Activated naive CD4-positive, alpha-beta T cell treated with Interleukin-2 at 50 U/mL for 16 hours (primary cell): ENCODE measurements at places on chromosomes 16 and 17.

DNA sequence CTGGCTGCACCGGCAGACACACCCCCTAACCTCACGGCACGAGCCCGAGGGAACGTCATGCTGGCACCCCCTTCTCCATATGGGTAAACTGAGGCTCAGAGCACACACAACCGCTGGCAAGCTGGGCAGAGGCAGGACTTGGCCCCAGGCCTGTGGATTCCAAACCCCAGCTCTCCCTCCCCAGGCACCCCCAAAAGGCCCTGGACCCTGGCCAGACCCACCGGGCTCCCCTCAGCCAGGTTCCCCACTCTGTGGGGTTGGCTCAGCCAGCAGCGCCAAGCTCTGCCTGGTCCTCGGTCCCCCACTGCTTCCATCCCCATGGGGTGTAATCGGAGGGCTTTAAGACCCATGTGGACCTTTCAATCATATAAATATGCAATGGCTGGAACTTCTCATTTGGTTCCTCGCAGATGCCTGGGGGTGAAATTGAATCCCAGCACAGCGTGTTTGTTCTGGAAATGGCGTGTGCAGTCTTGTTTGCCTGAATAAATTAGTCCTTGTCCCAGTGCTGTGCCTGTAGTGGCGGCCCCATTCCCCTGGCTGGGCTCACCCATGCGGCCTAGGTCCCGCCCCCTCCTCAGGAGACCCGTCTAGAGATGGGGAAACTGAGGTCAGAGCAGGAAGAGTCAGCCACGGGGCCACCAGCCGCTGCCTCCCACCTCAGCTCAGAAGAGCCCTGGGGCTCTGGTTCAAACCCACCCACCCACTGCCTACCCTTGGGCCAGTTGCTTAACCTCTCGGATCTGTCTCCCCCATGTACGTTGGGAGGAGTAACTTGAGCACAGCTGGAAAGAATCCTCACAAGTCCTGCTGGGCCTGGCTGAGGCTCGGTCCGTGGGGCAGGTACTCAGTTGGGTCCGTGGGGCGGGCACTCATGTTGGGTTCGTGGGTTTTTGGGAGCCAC, 57.3 kb downstream of the ZFPM1 start:
- DNase-seq: no peak

GRCh38 chr16:78381060-78381459, 281.6 kb downstream of the WWOX start:
- no peak for DNase-seq

GRCh38 chr17:8021565-8022359, 17.1 kb upstream of the ALOX15B start:
- DNase-seq: no peak

GRCh38 chr16:54246454-54246821, 40.1 kb downstream of the IRX3 start:
- DNase-seq: no peak

DNA sequence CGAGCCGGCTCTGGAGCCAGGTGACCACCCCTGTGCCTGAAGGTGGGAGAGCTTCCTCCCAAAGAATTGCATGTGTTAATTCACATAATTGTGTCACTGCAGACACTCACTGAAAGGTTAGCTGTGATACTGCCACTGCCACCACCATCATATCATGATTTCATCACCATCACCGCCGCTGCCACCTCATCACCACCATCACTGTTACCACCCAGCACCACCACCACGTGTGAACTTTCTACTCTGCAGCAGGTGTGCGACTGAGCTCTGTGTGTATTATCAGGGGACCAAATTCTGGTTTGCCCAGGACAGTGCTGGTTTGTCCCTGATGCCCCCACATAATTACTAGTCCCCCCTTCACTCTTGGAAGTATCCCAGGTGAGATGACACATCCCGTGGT, 15.2 kb downstream of the BCAR1 start:
- peak; percentile 25 for DNase-seq

DNA sequence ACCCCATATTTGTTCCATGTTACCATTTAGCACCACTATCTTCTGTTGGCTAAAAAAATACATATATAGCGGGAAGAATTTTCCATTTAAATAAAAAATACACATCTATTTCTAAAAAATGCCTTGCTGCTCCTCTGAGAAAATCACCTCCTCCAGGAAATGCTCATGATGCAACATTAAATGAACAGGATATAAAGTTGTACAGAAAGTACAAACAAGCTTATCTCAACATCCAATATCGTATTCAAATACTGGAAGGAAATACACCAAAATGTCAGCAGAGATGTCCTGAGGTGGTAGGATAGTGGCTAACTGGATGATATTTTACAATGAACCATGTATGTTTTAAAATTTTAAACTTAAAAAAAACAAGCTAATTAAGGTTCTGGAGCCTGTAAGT, 21.3 kb downstream of the GNA13 start:
- DNase-seq: no peak

- no peak for DNase-seq
These were observed 823 bp upstream of the CD2BP2 start for GRCh38 chr16:30355954-30356308.

DNA sequence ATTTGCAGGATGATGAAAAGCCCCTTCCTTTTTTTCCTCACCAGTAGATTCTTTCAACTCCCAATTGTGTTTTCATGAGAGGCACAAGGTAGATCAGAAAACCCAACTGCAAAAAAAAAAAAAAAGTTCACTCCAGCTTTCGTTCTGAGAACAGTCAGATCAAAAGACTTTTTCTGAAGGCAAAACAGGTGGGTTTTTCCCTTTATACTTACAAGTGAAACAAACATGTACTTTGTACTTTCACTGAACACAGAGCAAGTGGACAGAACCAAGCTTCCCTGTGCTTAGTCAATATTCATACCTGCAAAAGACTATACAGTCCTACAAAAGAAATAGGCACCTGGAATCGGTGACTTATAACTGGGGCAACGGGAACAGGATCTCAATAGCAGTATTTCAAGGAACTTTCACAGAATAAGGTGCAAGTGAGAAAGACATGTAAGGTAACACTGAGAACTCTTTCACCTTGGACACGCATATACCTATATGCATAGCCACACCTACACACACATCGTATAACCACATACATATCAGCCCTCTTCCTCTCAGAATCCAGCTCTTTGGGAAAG, 54.1 kb downstream of the TOX3 start:
- DNase-seq: no peak

DNA sequence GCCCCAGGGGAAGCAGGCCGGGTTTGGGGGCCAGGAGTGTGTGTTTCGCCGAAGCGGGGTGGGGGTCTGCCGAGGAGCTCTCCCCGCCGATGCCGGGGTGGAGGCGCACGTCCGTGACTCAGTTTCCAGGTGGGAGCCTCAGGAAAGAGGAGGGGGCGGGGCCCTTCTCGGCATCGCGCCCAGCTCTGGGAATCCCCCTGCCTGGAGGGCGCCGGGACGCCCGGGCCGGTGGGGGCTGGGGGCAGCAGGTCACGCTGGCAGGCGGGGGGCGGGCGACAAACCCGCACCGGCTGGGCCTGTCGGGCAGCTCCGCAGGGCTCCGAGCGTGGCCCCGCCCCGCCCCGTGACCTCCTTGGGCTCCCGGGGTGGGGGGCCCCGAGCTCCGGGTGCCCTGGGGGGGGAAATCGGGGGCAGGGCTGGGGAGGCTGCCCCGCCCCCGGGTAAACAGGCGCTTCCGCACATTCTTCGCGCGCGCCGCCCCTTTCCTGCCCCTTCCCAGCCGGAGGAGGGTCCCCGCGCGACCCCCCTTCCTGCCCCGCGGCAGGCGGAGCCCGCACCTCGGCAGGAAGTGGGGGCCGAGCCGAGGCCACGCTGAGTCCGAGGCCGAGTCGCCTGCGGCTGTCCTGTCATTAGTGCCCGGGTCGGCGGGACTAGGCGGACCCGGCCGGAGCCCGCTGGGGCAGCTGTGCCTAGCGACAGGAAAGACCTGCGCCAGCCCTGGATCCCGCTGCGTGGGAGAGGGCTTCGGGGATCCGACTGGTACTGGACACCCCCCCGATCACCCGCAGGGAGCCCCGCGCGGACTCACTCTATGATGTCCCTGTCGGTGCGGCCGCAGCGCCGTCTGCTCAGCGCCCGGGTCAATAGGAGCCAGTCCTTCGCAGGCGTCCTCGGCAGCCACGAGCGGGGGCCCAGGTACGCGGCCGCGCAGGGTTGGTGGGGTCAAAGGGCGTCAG, 9.3 kb downstream of the RIPOR1 start:
- peak; percentile 66 for DNase-seq

GRCh38 chr16:86555704-86556075, 655 bp upstream of the MTHFSD start:
- no peak for DNase-seq

GRCh38 chr17:82000803-82001570, 21.7 kb downstream of the CENPX start:
- DNase-seq: no peak

GRCh38 chr17:71409137-71409536, 711.7 kb upstream of the SOX9 start:
- no peak for DNase-seq

GRCh38 chr17:77756846-77757560, 201.5 kb upstream of the TNRC6C start:
- no peak for DNase-seq

- DNase-seq: no peak
These were observed 3.1 kb downstream of the SLC43A2 start for GRCh38 chr17:1625581-1625980.

- no peak for DNase-seq
These were observed 645.3 kb downstream of the MAF start for GRCh38 chr16:78955206-78955605.

- DNase-seq: no peak
These were observed 33.8 kb upstream of the NF1 start for GRCh38 chr17:31060791-31061550.

DNA sequence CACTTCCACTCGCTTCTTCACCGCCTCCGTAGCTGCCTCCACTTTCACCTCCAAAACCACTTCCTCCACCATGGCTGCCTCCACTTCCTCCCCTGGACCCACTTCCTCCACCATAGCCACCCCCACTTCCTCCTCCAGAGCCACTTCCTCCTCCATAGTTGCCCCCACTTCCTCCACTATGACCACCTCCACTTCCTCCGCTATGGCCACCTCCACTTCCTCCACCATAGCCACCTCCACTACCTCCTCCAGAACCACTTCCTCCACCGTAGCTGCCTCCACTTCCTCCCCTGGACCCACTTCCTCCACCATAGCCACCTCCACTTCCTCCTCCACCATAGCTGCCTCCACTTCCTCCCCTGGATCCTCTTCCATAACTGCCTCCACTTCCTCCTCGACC, 4.5 kb downstream of the KRT9 start:
- no peak for DNase-seq

DNA sequence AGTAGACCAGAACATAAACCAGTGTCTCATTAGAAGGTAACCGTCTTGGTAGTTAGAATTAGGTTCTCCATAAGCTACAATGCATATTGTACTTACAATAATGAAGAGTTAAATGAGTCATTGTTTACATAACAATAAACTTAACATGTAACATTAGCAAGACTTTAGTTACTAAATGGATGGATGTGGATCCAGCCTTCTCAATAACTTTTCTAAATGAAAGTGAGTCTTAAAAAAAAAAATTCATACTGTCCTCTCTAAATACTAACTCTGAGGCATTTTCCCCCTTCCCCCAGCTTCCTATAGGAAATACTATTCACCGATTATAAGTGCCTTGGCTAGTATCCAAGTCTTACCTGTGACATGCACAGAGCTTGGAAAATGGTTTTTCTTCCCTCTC, 155.3 kb downstream of the CYB561 start:
- no peak for DNase-seq

DNA sequence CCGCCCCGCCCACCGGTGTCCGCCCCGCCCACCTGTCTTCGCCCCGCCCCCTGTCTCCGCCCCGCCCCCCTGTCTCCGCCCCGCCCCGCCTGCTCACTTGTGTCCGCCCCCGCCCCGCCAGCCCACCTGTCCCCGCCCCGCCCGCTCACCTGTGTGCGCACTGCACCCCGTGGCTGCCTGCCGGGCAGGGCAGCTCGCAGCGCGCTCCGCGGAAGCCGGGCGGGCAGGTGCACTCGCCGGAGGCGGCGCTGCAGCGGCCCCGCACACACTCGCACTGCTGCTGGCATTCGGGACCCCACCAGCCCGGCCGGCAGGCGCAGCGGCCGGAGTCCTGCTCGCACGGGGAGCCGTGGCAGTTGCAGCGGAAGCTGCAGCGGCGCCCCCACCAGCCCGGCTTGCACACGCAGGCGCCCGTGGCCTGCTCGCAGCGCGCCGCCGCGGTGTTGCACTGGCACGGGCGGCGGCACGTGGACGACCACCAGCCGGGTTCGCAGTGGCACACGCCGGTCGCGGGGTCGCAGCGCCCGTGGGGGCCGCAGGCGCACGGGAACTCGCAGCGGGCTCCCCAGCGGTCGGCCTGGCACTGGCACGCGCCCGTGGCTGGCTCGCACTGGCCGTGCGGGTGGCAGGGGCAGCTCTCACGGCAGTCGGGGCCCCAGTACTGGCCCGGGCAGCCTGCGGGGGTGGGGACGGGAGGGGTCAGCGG, 2.1 kb downstream of the SCARF1 start:
- peak; percentile 53 for DNase-seq

- DNase-seq: no peak
These were observed 125.4 kb downstream of the MRTFB start for GRCh38 chr16:14196539-14196938.

DNA sequence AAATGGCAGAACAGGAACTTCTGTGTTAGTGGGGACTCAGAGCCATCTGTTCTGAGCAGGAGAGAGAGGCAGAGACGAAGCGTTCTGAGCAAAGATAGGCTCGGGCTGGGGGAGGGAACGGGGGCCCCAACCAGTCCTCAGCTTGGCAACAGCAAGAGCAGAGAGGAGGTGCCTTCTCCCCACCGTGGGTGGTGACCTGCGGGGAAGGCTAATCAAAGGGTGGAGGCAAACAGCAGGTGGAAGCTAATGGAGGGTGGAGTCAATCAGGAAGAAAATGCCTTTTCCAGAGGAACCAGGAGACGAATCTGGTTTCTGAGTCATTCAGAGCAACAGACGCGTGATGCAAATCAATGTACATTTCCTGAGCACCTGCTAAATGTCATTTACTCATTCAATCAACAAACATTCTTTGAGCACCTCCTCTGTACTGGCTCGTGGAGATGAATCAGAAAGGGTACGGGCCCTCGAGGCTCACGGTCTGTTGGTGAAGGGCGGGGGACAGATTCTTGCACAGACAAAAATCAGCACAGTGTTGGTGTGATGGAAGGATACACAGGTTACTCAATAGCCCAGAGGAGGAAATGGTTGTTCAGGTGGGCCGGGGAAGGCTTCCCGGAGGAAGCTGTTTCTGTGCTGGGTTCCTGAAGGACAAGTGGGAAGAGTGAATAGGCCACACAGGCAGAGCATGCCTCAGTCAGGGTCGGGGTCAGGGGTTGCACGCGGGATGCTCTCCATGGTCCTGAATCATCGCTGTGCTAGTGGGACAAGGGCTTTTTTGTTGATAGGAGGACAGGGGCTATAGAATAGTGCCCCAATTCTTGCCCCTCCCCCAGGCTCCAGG, 5.7 kb upstream of the SPNS2 start:
- DNase-seq: no peak
